Camera-type eye (tissue), 1 donor: ENCODE measurements at places on chromosomes 12 and 14. TPM values are rescaled to one million over a fixed set of nuclear protein-coding genes. Genes with fewer than 3 reads are reported as not detected.

The ESYT1 gene
- 59.4 TPM for total RNA-seq

The SYCP3 gene
- not detected for total RNA-seq

The ATN1 gene
- total RNA-seq, result 50.9 TPM

The TAPBPL gene
- 15.7 TPM for total RNA-seq

The SOX5 gene
- 72.7 TPM for total RNA-seq

The LHX5 gene
- not detected for total RNA-seq

The OR2AP1 gene
- total RNA-seq, result not detected

The ADAMTS20 gene
- 1.6 TPM for total RNA-seq

The GLIPR1L1 gene
- total RNA-seq, result not detected

The DACT1 gene
- total RNA-seq, result 27.2 TPM

The OR6C70 gene
- total RNA-seq, result not detected

The CCDC177 gene
- total RNA-seq, result 3.7 TPM

The STON2 gene
- 338 TPM for total RNA-seq

The CCDC184 gene
- total RNA-seq, result 4.4 TPM

The SRRM4 gene
- 21.8 TPM for total RNA-seq

The TTC9 gene
- total RNA-seq, result 8.9 TPM

The MIPOL1 gene
- 45.7 TPM for total RNA-seq

The PCED1B gene
- 0.82 TPM for total RNA-seq

The HOXC12 gene
- not detected for total RNA-seq

The SRGAP1 gene
- 13.7 TPM for total RNA-seq

The OTX2 gene
- total RNA-seq, result 538 TPM

The AKAP5 gene
- total RNA-seq, result 3.8 TPM

The ORAI1 gene
- total RNA-seq, result 8.4 TPM

The CMA1 gene
- not detected for total RNA-seq

The DNAI7 gene
- total RNA-seq, result 7.8 TPM

The SLCO1B3 gene
- not detected for total RNA-seq

The SLC5A8 gene
- 1.9 TPM for total RNA-seq

The CLEC2D gene
- total RNA-seq, result 17.5 TPM

The AHSA1 gene
- total RNA-seq, result 127 TPM

The KRT75 gene
- total RNA-seq, result 0.71 TPM

The PIWIL1 gene
- 1.5 TPM for total RNA-seq

The ABCD2 gene
- total RNA-seq, result 5.6 TPM

The RNASE3 gene
- not detected for total RNA-seq

The BBOF1 gene
- total RNA-seq, result 15.0 TPM

The MEG3 gene
- total RNA-seq, result 371 TPM

The SPTB gene
- 25.2 TPM for total RNA-seq

The AGAP2 gene
- 7.3 TPM for total RNA-seq

The ABCC9 gene
- total RNA-seq, result 44.8 TPM

The CRIP1 gene
- 18.5 TPM for total RNA-seq

The LPCAT3 gene
- total RNA-seq, result 14.7 TPM

The NID2 gene
- 111 TPM for total RNA-seq

The TAS2R42 gene
- total RNA-seq, result not detected

The LALBA gene
- not detected for total RNA-seq

The LRTM2 gene
- total RNA-seq, result 3.8 TPM
